ENCODE measurements at places on chromosomes 7 and 10. TPM values are rescaled to one million over a fixed set of nuclear protein-coding genes. Genes with fewer than 3 reads are reported as not detected.

- DNase-seq: no peak
Observed at GRCh38 chr10:100154666-100155065, 31.2 kb downstream of the ERLIN1 start.

The OR13A1 gene
- total RNA-seq: not detected

DNA sequence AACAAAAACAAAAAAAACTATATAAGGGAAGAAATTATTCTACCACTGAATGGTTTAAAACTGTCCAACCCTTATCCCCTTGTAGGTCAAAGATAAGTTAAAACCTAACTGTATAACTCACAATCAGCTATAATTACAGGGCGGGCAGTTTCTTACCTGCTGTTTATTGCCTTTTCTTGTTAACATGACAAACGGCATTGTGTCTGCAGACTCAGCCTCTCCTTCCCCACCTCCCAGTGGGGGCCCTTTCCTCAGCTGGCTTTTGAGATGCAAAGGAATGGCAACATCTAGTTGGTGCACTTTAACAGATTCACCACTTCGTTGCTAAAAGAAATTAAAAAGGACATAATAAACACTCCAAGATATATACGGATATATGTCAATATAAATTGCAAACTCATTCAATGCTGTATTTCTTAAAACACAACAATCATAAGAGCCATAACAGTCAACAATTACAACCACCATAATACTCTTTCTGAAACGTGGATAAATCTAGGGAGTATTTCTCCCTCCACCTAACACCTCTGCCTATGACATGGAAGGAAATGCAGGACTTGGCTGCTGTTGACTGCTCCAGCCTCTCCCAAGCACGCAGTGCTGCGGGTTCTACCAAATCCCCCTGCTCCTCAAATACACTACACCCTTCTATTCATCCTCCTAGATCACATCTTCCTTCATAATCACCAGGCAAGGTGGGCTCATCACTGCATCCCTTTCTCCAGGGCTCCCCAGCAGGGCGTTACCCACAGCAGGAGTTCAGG, 106.0 kb downstream of the UPF2 start:
- no peak for DNase-seq

The CDH23 gene
- 0.04 TPM for total RNA-seq

The EN2 gene
- total RNA-seq: 0.07 TPM

All from kidney epithelial cell (primary cell).